Umbilical cord (tissue), 2 donors: ENCODE measurements at places on chromosomes 7 and 10. TPM values are rescaled to one million over a fixed set of nuclear protein-coding genes. Genes with fewer than 3 reads are reported as not detected.

ADCY1 gene
- 4.6 TPM for total RNA-seq

GRCh38 chr10:70615784-70616522, 13.4 kb upstream of the PRF1 start:
- DNase-seq = no peak

GRCh38 chr7:131108212-131108940, 219.3 kb upstream of the MKLN1 start:
- DNase-seq = no peak

GRCh38 chr7:42843205-42843800, 68.6 kb downstream of the C7orf25 start:
- peak; percentile 65 for DNase-seq

POLR2J2 gene
- 6.0 TPM for total RNA-seq

DNA sequence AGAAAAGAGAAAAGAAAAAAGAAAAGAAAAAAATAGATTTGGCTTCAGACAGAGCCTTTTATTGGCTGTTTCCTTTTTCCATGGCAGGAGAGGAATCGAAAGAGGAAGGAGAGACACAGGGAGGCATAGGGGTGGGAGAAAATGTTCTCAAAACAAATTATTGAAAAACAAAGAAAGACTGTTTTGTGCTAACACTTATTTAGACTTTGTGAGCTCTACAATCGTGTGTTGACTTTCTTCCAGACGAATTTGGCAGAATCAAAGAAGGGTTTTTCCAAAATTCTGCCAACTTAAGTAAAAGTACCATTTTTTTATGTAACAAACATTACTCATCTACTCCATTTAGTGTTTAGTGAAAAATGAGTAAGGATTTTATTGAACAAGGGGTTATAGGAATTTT, 982.2 kb downstream of the REEP3 start:
- DNase-seq = no peak

YKT6 gene
- total RNA-seq = 21.2 TPM

GRCh38 chr10:129511086-129511485, 44.0 kb downstream of the MGMT start:
- DNase-seq = no peak

PRR15 gene
- total RNA-seq = not detected

FAM25C gene
- not detected for total RNA-seq

DNA sequence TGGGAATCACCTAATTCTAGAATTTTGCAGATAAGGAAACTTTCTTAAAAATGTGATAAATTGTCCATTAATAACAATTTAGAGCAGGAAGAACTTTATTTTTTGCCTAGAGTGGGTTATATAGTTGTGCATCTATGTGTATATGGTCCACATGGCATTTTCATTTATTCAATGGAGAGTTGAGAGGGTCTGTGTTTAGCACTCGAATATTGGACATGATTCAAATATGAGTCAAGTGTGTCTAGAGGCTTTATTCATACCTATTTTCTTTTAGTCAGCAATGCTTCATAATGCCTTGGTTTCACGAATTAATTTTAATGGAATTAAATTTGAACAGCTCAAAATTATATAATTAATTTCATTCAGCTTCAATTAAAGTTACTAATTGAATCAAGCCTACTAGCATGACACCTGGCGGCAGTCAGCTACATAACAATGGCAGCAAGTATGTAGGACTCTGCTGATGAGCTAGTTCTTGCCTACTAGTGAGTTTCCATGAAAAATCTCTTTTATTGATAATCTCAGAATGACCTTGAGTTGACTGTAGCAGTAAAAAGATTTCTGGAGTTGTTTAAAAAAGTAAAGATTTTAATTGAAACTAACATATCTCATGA, 17.7 kb downstream of the MDFIC start:
- DNase-seq = no peak

GARIN1A gene
- 0.72 TPM for total RNA-seq

DNA sequence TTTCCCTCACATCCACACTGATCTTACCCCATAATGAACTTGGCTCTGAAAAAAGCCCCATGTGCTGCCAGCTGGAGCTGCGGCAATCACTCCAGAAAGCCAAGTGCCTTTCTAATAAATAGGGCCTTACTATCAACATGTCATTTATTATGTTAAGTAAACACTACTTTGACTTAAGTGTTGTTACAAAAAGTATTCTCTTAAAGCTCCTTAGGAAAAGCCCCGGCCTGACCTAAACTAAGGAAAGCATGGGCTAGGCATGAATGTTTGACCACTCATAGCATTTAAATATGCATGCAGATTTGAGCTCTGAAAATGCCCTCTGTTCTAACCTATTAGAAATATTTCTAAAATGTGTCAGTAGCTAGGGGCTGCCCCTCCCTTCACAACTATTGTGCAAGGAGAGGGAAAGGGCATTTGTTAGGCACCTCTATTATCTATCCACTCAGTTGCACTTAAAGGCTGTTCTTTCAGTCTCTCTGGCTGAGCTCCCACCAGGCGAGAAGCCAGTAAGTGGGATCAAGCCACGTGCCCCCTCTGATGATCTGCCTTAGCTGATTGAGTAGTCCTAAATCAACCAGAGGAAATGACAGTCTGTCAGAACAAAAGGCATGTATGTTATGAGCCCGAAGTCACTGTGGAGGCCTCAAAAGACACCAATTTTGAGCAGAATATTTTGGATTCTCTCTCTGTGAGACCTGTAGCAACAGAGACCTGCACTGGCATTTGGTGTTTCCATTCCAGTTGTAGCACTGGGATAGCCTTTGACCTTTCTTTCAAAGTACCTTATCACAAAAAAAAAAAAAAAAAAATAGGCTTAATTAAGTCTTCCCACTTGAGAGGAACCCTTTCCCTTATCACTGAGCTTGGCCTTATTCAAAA, 77.1 kb downstream of the ITGB8 start:
- no peak for DNase-seq

CYP3A7 gene
- 1.2 TPM for total RNA-seq

GRCh38 chr10:53909791-53910190, 891.2 kb downstream of the PCDH15 start:
- no peak for DNase-seq

DNA sequence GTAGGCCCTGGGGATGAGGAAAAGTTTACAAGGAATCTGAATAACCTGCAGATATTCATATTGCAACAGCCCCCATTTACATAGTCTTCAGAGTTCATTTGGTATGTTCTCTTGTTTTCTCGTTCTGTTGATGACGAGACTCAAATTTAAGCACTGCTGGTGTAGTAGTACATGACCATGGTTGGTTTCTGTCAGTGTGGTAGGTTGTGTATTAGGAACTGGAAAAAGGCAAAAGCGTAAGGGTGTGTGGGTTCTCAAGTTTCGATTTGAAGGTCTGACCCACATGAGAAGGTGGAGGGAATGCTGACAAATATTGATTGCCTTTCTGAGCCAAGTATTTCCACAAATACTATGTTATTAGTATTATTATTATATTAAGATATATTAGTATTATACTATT, 151.7 kb downstream of the AUTS2 start:
- DNase-seq = no peak

SUN3 gene
- not detected for total RNA-seq

DNA sequence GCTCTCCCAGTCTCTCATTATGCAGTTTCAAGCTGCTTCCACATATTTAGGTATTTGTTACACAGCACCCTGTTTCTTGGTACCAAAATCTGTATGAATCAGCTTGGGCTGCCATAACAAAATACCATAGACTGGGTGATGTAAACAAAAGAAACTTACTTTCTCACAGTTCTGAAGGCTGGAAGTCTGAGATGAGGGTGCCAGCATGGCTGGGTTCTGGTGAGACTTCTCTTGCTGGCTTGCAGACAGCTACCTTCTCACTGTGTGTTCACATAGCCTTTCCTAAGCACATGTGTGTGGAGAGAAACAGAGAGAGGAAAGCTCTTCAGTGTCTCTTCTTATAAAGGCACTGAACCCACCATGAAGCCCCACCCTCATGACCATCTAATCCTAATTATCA, 15.7 kb upstream of the CBLL1 start:
- DNase-seq = no peak

GRCh38 chr7:151796091-151796870, 80.6 kb downstream of the PRKAG2 start:
- no peak for DNase-seq

DOCK1 gene
- 56.1 TPM for total RNA-seq

- peak; percentile 35 for DNase-seq
These were observed 53.8 kb upstream of the CPXM2 start for GRCh38 chr10:123945325-123945920.

CALN1 gene
- 1.2 TPM for total RNA-seq

- DNase-seq = peak; percentile 56
These were observed 44.2 kb downstream of the ZMIZ1 start for GRCh38 chr10:79112881-79113431.

DNA sequence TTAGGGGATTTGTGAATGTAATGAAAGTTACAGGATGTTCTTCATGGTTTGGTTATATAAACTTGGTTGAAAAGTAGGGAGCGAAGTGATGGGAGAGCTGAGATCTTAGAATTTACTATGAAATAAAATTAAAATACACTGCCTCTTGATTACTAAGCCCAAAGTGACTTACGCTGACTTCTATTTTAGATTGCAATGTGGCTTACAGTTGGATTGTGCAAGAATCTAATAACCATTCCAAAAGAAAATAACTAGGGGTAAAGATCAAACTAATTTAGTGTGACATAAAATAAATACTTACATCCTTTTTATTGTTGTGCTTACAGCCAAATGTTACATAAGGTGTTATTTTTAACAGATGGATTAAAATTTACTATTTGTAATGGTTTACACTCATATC, 15.3 kb downstream of the WNT16 start:
- DNase-seq = no peak

DNA sequence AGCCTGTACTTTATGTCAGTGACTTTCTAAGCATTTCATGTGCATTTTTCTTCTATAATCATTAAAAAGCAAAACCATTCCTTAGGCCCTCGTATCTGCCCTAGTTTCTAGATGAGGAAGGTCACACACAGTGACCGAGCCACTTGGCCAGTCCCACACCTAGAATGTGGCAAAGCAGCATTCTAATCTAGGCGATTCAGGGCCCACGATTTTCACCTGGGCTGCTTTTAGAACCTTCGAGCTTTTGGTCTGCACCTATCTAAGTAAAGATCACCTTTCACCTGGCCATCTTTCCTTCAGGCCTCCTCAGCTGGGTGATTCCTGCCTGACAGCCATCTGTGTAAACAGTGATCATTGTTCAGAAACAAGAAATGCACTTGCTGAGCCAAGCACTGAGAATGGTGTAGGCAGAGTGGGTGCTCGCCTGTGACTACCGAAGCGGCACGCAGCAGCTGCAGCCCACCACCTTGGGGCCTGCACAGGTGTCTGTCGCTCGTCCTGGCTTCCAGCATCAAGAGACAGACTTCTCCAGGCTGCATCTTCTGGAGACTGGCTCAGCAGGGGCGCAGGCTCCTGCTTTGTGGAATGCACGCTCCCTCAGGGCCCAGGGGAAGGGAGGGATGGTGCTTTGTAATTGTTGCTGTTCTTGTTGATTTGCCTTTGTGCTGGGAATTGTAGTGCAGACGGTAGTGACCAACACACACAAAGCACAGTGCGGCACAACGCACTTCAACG, 149.0 kb upstream of the INSYN2A start:
- no peak for DNase-seq

NRCAM gene
- 8.9 TPM for total RNA-seq

DNA sequence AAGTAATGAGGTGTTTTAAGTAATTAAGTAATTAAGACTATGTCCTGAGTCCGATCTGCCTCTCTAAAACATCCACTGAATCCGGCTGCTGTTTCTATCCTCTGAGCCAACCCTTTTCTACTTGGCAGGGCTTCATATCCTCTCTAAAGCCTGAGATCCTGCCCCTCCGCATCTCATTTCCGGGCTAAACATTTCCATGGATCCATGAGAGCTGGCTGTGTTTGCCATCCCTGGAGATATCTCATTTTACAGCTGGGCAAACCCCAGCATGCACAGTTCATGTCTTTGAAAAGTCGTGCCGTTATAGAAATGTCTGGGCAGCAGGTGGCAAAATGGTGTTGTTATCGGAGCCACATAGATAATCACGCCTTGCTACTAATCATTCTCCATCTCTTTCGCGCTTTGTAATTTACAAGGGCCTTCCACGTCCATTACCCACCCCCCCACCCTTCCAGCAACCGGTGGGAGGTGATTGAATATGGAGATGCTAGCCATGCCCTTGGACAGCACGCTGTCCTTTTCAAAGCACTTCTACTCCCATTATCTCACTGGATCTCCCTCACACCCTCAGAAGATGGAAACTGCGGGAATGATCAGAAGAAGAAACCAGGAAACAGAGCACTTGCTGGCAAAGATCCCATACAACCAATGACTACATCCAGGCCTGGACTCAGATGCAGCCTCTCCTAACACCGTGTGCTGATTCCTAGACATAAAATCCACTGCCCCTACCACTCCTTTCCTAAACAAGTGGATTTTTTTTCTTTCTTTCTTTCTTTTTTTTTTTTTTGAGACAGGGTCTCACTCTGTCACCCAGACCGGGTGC, 1189.2 kb downstream of the TYW1 start:
- no peak for DNase-seq
